Type B pancreatic cell (in vitro differentiated cells): ENCODE measurements at places on chromosomes 7 and 10.
A peak's percentile ranks its signal among the peaks of the same experiment; 100 is the strongest.

DNA sequence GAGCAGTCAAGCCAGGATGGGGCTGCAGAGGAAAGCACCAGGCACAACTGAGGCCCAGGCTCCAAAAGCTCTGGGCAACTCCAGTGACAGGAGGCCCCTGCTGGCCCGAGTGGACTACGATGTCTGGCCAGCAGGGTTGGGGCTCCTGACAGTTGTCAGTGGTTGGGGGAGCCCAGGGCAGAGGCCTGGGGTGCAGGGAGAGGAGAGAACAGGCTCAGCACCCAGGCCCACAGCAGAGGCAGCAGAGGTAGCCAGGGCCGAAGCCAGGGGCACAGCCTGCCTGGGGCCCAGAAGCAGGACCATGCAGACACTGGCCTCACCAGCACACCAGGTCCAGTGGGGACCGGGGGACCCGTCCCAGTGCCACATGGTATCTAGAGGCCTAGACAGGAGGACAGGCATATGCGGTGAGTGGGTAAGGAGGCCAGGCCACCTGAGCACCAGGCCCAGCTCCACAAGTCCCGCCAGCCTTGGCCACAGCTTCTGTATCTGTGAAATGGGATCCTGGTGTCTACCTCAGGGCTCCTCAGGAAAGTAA is 46.0 kb upstream of the LRRC18 start:
- DNase-seq = no peak
- H3K4me3 ChIP-seq = no peak overlapping the region
- no peaks in the 10 kb centered on the region for H3K36me3 ChIP-seq
- peaks cover 7% of the 10 kb centered on the region for H3K27me3 ChIP-seq
- no peak overlapping the region for H3K27ac ChIP-seq

GRCh38 chr7:23893176-23893941 is 183.3 kb downstream of the STK31 start:
- peaks cover 20% of the 10 kb centered on the region for H3K4me1 ChIP-seq
- H3K27me3 ChIP-seq = no peaks in the 10 kb centered on the region
- no peak overlapping the region for H3K4me3 ChIP-seq
- H3K36me3 ChIP-seq = no peaks in the 10 kb centered on the region
- no peak for DNase-seq
- H3K27ac ChIP-seq = no peak overlapping the region

- peak overlapping the region; percentile 48 for H3K27ac ChIP-seq
- H3K4me3 ChIP-seq = no peak overlapping the region
- H3K4me1 ChIP-seq = peaks cover 23% of the 10 kb centered on the region
- H3K27me3 ChIP-seq = peaks cover 3% of the 10 kb centered on the region
Observed at GRCh38 chr10:69896606-69897231, 95.0 kb downstream of the COL13A1 start.

DNA sequence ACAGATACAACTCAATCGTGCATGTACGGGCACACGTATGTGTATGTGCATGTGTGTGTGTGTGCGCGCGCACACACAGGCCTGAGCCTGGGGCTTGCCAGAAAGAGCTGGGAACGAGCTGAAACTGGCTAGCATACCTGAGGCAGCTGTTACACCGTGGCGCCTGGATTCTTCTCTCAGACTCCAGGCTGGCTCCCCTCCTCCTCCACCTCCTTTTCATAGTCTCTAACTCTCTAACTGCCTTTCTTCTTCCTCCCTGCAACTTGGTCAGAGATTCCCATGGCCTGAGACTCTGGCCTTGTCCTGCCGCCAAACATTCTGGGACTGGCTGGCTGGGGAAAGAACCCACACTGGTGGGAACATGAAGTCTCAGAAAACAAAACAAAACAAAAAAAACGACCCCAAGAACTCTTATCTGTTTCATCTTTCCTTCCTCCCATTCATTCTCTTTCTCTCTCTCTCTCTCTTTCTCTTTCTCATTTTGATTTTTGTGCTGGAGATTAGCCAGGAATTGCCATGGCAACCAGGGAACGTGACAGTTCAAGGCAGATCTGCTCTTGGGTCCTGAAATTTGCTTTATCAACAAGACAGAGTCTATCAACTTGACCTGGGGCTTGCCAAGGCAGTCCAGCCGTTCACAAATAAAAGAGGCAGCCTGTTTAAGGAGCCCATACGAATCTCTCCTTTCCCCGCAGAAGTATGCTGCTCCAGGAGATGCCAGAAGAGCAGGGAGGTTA is 76.8 kb upstream of the SEM1 start:
- H3K27me3 ChIP-seq = peaks cover 2% of the 10 kb centered on the region
- H3K4me3 ChIP-seq = peak overlapping the region; percentile 3
- peaks cover 31% of the 10 kb centered on the region for H3K4me1 ChIP-seq

DNA sequence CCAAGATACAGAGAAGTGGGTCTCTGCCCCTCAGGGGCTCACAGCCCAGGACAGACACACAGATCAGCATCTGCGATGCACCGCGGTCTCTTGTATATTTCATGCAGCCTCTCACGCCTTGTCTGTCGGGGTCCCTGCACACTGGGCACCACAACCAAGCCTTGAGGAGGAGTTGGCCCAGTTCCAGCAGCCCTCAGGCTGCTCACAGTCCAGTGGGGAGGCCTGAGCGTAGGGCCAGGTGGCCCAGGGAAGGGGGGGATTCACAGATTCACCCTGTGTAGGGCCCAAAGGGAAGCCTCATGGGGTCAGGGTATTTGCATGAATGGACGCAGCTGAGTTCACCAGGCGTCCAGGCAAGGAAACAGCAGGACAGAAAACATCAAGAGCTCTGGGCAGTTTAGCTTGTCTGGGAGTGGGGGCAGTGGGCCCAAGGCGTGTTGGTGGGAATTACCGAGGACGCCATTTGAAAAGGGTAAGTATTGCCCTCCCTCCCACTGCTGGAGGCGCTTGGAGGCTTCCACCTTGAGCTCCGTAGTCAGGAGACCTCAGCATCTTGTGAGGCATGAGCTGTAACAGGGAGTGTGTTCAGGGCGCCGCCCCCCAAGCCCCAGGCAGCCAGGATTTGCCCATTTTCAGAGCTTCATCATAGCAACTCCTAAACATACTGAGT is 129.1 kb upstream of the CHST15 start:
- no peak for DNase-seq
- peak overlapping the region; percentile 74 for H3K4me3 ChIP-seq
- peaks cover 5% of the 10 kb centered on the region for H3K36me3 ChIP-seq
- H3K27me3 ChIP-seq = peaks cover 11% of the 10 kb centered on the region

GRCh38 chr10:61634746-61635145 is 28.0 kb upstream of the CABCOCO1 start:
- H3K27me3 ChIP-seq = no peaks in the 10 kb centered on the region
- H3K4me1 ChIP-seq = peaks cover 7% of the 10 kb centered on the region
- no peak for DNase-seq
- H3K36me3 ChIP-seq = no peaks in the 10 kb centered on the region
- H3K4me3 ChIP-seq = no peak overlapping the region

DNA sequence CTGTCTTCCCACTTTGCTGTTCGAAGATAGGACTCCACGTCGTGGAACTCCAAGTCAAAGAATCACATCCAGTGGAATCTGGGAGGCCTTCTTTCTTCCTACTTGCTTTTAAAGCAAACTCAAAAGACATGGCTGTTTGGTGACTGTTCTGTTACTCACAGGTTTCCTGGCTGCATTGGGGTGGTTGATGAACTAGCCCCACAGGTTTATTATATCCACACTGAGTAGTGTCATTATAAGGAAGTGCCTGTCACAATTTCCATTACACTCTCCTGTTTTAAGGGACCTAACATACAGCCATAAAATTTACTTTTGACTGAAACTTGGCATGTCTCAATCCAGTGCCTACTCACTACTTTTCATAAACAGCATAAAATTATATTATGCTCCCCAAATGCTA is 287.3 kb upstream of the SP4 start:
- peaks cover 44% of the 10 kb centered on the region for H3K27me3 ChIP-seq
- H3K27ac ChIP-seq = no peak overlapping the region

GRCh38 chr10:104642658-104643302 is 1.7 kb downstream of the SORCS3 start:
- H3K27ac ChIP-seq = no peak overlapping the region
- peaks cover 10% of the 10 kb centered on the region for H3K4me1 ChIP-seq
- DNase-seq = peak; percentile 85
- peak overlapping the region; percentile 88 for H3K4me3 ChIP-seq
- peaks cover 3% of the 10 kb centered on the region for H3K36me3 ChIP-seq
- peaks cover 88% of the 10 kb centered on the region for H3K27me3 ChIP-seq

DNA sequence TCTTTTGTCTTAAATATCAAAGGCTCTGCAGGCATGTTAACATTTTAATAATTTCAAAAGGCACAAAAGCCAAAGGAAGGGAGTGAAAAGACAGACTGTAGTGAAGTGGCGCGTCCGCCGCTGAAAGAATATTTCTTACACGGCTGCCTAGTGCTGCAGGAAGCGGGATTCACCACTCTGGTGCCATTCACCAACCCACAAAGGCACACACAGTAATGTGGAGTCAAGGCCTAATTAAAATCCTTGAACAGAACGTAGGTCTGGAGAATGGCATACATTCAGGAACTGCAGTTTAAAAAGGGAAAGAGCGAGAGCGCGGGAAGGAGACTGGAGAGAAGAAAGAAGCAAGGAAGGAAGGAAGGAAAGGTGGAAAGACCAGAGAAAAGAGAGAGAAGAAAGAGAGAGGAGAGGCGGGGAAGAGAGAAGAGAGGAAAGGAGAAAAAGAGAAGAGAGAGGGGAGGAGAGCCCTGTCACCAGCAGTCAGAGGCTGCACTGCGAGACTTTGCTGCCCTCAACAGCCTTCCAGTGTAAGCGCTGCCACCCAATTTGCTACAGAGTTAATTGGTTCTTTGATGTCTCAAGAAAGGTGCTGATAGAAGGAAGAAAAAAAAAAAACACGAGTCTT is 554.0 kb downstream of the MDFIC start:
- H3K36me3 ChIP-seq = no peaks in the 10 kb centered on the region
- H3K4me3 ChIP-seq = peak overlapping the region; percentile 27
- H3K27ac ChIP-seq = no peak overlapping the region

DNA sequence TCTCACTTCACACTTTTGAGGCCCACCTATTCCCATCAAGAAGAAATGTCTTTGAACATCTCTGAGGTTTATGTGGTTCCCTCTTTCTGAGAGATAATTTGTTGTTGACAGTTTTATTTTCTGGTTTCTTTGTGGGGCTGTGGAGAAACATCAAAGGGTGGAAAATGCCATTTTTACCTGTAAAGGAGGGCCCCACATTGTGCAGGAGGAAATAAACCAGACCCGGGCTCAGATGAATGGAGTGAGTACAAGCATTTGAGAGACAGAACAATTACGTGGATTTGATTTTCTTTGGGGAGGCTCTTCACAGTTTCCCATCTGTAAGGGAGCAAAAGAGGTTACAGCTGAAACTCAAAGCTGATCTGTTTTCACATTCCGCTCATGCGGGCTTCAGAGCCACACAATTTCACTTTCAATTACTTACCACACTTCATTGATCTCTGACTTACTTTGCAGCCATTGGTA is 29.8 kb downstream of the ITPRIP start:
- no peak for DNase-seq
- peaks cover 6% of the 10 kb centered on the region for H3K36me3 ChIP-seq
- H3K4me3 ChIP-seq = no peak overlapping the region
- H3K27ac ChIP-seq = no peak overlapping the region
- H3K27me3 ChIP-seq = peaks cover 3% of the 10 kb centered on the region
- H3K4me1 ChIP-seq = peaks cover 14% of the 10 kb centered on the region

GRCh38 chr10:28952523-28952922 is 275.2 kb downstream of the BAMBI start:
- no peaks in the 10 kb centered on the region for H3K36me3 ChIP-seq
- H3K4me1 ChIP-seq = peaks cover 6% of the 10 kb centered on the region
- no peak for DNase-seq
- H3K4me3 ChIP-seq = no peak overlapping the region
- no peaks in the 10 kb centered on the region for H3K27me3 ChIP-seq
